ENCODE measurements at places on chromosomes 11 and 22.

GRCh38 chr11:16871368-16871767 is 132.9 kb downstream of the C11orf58 start:
- no peak for DNase-seq

- no peak for DNase-seq
Measured at GRCh38 chr22:44102856-44103255, 77.9 kb upstream of the PARVG start.

DNA sequence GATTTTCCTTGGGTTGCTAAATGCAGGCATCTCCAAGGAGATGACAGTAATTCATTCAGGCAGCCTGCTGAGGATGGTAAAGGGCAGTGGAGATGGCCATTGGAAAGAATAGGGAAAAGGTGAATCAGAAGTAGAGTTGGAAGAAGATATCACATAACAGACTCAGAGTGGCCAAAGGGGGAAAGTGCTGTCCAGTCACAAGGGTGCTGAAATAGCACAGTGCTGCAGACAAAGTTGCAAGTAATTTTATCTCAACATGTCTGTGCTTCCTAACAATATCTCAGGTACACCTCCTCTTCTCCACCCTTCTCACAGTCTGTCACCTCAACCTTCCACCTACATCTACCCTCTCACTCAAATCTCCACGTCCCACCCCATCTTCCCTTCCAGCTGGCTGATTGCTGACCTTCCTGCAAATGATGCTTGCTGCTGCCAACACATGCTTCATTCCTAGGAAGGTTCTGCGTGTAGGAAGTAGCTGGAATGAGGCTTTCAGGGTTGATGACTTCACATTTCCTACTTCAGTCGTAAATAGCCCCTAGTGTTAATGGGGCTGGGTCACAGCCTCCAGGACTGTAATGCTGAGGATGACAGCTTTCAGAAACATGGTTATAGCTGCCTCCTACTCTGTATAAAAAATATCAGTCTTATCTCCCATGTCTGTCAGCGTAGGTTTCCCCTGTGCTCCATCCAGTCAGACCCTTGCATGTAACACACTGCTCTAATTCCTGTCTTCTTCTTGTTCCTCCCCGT is 123.9 kb downstream of the CTNND1 start:
- no peak for DNase-seq

DNA sequence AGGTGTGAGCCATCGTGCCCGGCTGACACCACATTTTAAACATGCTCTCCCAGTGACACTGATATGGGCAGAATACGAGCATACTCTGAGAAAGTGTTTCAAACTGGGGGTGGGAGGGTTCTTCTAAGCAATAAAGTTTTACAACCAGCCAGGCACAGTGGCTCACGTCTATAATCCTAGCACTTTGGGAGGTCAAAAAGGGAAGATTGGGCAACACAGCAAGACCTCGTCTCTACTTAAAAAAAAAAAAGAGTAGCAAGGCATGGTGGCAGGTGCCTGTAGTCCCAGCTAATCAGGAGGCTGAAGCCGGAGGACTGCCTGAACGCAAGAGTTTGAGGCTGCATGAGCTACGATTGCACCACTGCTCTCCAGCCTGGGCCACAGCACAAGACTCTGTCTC is 2.2 kb downstream of the GANAB start:
- no peak for DNase-seq

DNA sequence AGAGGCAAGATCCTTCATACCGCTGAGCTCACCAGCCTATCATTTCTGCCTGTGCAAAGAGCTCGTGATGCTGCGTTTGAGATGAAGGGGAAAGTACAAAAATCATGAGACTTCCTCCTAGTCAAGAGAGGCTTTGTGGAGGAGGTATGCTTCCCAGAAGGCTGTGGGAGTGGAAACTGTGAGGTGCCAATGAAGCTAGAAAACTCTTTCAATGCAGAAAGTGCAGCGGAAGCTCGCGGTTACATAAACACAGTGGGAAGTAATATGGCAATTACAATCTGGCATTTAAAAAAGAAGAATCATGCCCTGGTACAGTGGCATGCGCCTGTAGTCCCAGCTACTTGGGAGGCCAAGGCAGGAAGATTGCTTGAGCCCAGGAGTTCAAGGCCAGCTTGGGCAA is 134.8 kb downstream of the EHF start:
- no peak for DNase-seq

DNA sequence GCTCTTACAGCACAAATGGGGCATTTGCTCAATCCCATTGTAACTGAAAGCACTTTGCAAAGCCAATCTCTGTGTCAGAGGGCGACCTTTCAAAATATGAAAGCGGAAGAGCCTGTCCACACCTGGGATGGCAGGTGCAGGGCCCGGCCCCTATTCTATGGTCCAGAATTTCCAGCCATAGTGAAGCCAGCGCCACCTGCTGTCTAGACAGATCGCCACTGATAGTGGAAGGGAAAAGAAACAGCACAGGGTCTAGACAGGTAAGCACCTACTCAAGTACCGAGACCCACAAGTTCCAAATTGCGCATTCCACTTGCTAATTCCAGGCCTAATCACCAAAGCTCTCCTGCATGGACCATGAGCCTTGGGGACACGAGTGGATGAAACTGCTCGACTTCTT is 141.4 kb downstream of the NTM start:
- no peak for DNase-seq

- no peak for DNase-seq
Measured at GRCh38 chr22:22995166-22995565, 75.2 kb upstream of the GNAZ start.

DNA sequence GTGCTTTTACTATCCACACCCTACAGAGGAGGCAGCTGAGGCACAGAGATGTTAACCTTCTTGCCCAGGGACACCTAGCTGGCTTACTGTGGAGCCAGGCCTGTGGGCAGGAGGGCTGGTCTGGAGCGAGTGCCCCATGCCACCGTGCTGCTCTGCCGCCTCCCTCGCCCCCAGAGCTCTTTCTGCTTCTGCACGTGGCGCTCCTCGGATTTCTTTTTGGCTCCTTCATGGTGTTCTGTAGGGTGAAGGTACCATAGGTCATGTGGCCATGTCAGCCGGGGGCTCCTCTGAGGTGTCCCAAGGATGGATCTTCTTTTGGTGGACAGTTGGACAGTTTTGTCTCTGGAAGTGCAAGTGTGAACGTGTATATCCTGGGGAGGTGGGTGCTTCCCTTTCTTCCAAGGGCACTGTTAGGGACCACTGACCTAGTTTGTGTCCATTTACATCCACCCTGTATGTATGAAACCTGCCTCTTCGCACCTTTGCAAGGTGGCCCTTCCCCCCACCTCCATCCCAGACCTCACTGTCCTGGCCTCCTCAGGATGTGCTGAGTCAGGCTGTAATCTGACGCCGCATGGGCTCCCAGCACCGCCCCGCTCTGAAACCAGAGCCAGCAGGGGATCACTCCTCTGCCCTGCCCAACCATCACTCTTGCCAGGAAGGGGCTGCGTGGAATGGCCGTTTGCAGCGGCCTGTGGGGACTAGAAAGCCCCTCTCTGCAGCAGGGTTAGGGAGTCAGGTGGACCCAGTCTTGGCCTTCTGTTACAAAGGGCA is 31.7 kb downstream of the POLR3H start:
- DNase-seq: no peak

DNA sequence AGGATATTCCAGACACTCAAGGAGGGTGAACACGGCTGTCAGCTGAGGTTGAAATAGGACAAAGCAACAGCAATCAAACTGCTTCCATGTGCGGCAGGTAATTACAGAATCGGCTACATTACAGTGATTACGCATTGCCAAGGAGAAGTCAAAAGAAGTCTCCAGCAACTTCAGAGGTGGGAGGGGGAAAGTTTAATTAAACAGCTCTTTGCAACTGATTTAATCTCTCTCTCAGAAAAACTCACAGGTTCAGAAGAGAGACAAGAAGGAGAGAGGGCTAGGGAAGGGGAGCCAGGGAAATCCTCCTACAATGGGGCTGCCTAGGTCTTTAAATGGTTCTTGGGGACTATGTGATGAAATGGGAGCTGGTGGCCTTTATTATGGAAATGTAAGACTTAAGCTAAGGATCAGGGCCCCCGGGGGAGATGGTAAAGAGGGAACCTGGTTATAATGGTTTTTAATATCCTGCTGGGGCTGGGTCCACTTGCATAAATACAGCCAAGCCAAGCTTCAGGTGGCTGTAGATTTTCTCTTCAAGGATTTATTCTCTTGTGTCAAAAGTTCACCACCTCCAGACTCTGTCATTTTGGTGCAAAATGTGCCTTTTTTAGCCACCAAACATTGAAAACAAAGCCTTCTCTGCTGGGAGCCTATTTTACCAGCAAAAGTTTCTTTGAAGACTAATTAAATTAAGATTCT is 354.7 kb upstream of the NARS2 start:
- DNase-seq: no peak

GRCh38 chr11:35874751-35875450 is 69.0 kb upstream of the LDLRAD3 start:
- DNase-seq: no peak

DNA sequence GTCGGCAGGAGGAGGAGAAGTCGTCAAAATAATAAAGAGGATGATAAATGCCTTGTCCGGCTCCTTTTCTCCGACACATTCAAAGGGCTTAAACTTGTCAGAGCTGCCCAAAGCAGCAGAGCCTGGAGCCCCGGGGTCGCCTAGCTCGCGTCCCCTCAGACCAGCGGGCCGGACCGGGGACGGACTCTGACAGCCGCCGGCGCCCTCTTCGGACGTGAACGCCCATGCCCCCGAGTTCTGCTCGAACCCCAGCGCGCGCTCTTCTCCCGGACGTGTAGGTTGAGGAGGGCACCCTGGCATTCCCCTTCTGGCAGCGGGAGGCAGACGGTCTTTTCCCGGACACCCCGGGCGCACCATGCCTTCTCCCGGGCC is 999 bp downstream of the FGF3 start:
- DNase-seq: no peak

- DNase-seq: no peak
Measured at GRCh38 chr11:56950510-56950909, 38.2 kb upstream of the OR5AK2 start.

GRCh38 chr11:26442131-26442530 is 110.2 kb downstream of the ANO3 start:
- no peak for DNase-seq

DNA sequence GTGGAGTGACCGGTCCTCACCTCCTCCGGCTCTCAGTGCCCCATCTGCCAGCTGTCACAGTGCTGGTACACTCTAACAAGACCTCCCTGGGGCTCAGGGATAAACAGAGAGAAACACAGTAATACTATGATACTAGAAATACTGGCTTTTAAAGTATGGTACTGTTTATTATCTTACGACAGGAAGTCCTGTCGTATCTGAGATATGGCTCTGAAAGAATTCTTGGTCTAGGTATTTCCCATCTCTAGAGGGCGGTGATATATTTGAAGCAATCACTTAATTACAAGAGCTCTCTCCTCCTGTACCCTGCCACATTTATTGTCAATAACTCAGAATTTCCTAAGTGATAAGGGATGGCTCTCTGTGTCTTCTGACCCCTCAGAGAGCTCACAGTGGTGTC is 119.1 kb downstream of the RRM1 start:
- no peak for DNase-seq

DNA sequence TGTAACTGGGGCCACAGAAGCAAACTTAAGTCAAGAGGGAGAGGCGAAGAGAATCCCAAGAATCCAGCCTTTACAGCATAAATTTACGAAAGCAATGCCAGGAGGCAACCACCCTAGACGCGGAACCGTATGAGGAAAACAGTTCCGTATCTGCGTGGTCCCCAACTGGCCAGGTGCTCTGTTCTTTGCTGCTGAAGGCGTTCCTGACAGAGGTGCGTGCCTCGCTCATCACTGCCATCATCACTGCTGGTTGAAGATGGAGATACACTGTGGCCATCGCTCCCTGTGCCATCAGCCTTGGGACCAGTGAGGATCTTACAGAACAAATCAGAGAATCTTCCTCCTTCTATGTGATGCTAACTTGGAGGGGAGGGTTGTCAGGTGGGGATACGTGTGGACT is 270.5 kb upstream of the B3GAT1 start:
- DNase-seq: no peak

DNA sequence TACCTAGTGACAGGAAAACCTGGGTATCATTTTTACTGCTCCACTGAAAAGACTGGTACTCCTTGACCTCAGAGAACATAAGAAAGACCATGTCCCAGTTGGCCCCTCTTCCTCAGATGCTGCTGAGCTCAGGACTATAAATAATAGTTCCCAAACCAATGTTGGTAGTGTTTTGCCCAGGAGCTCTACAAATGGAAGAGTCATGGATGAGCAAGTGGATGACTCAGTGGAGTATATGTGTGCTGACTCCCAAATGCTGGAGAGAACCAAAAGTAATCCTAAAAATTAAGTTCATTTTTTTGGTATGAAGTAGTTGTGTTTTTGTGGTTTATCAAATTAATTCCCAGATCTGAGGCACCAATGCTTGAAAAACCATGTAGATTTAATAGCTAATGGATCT is 482.0 kb downstream of the KCNA4 start:
- no peak for DNase-seq

DNA sequence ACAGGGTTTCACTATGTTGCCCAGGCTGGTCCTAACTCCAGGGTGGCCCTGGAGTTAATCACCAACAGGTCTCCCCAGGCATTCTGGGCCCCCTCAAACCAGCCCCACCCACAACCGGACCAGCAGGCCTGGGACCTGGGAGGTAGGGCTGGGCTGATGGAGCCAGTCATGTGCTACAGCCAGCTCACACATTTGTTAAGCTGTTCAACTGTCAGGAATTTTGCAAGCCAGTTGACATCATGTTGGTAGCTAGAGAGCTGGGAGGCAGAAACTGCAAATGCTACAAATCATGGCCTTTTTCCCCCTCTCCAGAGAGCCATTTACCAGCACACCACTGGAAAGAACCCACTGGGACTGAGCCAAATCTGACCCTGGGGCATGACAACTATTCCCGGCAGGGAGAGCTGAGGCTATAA is 6.8 kb downstream of the ARHGAP1 start:
- DNase-seq: no peak

DNA sequence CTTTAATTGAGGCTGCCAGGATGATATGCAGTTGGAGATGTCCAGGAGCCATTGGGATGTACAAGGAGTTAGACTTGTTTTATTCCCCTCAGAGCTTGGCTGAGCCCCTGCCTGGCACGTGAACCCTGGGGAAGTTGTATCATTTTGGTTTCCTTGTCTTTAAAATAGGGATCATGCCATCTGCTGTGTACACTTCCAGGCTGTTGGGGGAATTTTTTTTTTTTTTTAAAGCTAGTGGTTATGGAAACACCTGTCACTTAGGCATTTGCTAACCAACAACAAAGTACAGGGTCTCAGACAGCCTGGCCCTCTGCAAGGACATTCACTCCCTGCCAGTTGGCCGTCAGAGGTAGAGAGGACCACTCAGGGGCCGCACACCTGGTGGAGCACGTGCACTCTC is 8.5 kb upstream of the RAB1B start:
- no peak for DNase-seq

DNA sequence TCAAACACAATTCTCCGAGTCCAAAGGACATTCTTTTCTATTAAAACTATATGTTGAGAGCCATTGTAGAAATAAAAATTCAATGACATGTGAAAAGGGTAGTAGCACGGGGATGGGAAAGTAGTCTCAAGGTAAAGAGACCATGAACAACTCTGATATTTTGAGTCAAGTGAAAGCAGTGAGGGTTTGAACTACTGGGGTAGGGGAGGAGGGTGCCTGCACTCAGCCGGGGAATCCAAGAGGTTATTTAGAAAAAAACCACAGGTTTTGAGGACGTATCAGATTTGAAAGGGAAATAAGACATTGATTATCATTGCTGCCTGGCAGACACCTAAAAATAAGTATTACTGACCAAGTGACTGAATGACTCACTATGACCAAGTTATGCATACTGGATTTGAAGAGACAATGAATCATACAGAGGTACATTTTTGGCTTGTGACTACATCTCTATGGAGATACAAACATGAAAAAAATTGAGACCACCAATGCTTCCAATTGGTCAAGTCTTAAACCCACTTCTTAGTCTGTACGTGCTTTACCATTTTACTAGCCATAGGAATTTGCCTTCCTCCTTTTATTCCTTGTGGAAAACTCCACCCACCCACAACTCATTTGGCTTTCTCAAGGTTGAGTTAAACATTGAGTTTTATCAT is 2.2 kb upstream of the OR52H1 start:
- DNase-seq: no peak
